Fibroblast of the aortic adventitia (primary cell): ENCODE measurements at places on chromosomes 12 and 14. TPM values are rescaled to one million over a fixed set of nuclear protein-coding genes. Genes with fewer than 3 reads are reported as not detected.

- no peak for DNase-seq
Observed at GRCh38 chr12:4169959-4170358, 103.6 kb upstream of the CCND2 start.

DNA sequence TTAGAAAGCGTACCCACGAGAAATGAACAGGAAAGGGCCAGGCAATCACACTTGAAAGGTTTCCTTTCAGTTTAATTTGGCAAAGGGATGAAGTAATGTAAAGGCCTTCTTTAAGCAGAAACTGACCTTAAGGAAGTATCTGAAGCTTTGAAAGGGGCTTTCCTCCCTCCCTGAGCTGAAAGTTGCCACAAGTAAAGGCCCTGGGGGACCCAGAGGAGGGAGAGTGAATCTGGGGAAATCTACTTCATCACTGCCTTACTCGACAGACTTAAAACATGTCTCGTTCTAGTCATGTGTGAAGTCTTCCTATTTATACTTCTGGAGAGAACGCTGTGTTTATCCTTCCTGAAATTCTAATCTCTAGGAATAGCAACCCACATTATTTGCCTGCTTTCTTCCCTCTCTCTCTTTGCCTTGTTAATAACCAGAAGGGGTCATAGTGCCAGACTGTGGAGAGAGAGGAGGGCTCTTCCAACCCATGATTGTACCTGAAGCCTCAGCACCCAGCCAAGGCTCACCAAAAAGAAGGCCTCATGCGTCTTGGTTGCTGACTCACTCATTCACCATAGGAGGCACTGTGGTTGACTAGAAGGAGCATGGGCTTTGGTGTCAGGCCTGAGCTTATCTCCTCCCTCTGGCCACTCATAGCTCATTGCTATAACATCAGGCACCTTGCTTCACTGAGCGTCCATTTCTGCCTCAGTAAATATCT lies 10.2 kb upstream of the GPX2 start:
- no peak for DNase-seq

GRCh38 chr14:54450535-54450934 lies 9.4 kb upstream of the CNIH1 start:
- peak; percentile 66 for DNase-seq

- no peak for DNase-seq
Observed at GRCh38 chr14:21192875-21193535, 37.1 kb upstream of the OR5AU1 start.

- no peak for DNase-seq
Observed at GRCh38 chr12:105841840-105842239, 296.9 kb downstream of the NUAK1 start.

- DNase-seq: no peak
Observed at GRCh38 chr12:92977326-92977725, 48.2 kb upstream of the EEA1 start.

The APOF gene
- not detected in 2 replicates for total RNA-seq

The IRAK4 gene
- total RNA-seq: 31.9 and 47.1 TPM in 2 replicates

The CAPZA3 gene
- not detected in 2 replicates for total RNA-seq

The GDF3 gene
- total RNA-seq: not detected in 2 replicates

The NANOG gene
- under 0.01 and 0.16 TPM in 2 replicates for total RNA-seq
